ENCODE measurements at places on chromosomes 11 and 22.
A peak's percentile ranks its signal among the peaks of the same experiment; 100 is the strongest.

DNA sequence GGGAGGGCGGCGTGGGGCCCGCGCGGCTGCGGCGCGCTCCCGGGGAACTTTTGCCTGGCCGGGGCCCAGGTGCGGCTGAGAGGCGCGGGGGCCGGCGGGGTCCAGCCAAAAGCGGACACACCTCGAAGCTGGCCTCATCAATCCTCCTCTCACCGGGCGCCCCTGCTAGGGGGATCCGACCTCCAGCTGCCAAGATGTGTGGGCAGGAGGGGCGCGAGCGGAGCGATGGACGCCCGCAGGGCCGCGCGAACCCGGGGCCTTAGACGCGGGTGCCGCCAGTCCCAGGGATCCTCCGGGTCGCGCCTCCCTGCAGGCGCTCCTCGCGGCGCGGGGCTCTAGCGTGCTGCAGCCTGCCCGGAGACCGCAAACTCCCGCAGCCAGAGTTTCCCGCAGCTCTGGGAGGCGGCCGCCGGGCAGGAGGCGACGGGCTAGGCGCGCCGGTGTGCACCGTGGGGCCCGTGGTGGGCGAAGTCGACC, 785 bp downstream of the IGSF9B start:
- DNase-seq, result no peak

GRCh38 chr22:41838842-41839618, 6.1 kb downstream of the SREBF2 start:
- no peak for DNase-seq

GRCh38 chr11:991711-992307, 44.7 kb downstream of the MUC6 start:
- no peak for DNase-seq

DNA sequence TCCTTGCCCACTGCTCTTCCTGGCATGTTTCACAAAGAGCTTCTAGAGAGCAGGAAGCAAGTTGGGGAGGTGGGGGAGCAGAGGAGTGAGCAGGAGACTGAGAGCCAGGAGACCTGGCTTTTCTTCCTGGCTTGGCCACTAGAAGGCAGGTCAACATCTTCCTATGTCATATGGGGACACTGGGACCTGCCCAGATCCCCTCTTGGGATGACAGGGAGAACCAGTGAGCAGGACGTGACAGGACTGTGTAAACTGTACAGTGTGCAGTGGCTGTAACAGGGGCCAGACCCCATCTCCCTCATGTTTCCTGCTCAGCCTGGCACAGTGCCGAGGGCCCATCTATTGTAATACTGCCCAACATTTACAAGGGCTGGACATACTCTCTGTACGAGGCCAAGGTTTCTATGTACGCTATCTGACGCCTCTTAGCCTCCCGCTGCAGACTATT, 29.4 kb downstream of the GDPD5 start:
- no peak for DNase-seq

GRCh38 chr22:42194104-42194851, 63.7 kb upstream of the CYP2D6 start:
- DNase-seq, result no peak

DNA sequence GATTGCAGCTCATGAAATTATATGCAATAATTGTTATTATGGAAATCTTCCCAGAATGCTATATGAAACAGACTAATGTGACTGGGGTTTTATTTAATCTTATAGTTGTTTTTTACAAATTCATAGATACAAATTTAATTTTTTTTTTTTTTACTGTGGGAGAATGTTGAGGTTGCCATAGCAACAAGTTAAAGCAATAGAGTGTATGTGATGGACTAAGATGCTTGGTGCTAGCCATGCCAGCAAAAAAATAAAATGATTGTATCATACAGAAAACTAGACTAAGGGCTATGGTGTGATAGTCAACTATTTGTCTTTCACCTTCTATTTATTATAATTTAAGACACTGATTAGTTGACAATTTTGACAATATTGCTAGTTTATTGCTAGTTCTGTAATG, 163.2 kb upstream of the BLID start:
- no peak for DNase-seq

DNA sequence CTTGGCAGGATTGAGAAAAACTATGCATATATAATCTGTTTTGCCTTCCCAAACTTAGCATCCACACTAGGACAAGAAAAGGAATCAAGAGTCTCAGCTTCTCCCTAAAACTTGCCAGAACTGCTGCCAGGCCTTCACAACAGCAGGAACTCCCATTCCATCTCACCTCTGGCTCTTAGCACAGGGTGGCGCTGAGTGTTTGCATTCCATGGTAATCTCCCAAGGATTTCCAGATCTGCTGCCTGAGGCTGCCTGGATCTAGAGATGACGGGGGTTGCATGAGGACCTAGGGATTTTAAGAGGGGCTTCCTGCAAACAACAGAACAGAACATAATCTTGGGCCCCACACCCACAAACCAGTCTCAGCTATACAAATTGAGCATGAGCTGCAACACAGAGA, 87.1 kb upstream of the OPCML start:
- DNase-seq, result no peak

GRCh38 chr22:28172892-28173670, 254.0 kb upstream of the PITPNB start:
- peak; percentile 2 for DNase-seq

DNA sequence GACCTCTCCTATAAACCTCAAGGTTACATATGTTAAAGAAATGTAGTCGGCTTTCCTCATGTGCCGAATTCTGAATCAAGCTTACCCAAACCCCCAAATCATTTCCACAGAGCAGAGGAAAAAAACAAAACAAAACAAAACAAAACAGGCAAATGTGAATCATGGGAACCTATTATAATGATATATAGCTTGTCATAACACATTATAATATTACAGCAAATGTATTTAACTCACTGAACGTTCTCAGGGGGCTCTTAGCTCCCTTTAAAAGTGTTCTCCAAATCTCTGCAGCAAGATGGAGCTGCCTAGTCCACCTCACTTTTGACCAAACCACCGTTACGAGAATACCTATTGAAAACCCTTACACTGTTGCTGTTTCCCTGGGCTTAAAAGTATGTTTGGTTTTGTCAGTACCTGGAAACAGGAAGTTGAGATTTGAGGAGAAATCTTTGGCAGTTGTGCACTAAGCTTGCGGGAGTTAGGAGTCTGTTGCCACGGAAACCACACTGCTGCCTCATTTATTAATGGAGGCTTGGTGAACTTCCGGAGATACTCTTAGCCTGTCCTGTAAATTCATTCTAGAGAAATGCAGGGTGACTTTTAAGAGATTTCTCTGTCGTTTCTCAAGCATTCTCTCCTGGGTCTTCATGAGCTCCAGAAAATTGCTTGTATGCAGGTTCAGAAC, 167.0 kb upstream of the RASSF10 start:
- peak; percentile 70 for DNase-seq

DNA sequence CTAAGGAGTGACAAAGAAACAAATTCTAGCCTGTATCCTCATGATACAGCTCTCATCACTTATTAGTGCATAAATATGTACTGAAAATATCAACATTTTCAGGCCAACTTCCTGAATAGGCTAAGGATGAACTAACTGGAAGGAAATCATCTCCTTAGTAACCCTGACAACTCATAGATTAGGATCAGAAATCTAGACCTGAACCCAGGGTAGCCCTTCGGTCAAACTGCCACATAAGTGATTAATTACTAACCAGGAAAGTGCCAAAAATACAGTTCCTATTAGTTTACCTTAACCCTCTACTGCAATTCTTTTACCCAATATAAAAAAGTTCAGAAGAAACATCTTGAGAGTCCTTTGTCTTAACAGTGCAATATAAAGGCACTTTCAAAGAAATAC, 40.0 kb downstream of the AMBRA1 start:
- DNase-seq, result no peak

DNA sequence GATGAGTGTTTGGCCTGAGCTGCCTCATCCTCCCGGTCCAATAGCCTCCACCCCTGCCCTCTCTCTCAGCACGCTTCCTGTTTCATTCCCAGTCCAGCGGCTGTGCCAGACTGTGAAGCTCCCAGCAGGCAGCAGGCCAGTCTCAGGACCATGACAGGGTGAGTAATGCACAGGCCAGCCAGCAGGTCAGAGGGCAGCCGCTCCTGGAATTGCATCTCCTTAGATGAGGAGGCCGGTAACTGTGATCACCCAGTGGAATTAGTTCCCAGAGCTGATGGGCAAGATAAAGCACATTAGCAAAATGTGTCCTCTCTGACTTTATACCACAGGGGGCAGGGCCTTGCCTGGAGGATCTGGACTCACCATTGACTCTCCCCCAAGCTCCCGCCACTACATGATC, 251.2 kb downstream of the ETS1 start:
- no peak for DNase-seq

DNA sequence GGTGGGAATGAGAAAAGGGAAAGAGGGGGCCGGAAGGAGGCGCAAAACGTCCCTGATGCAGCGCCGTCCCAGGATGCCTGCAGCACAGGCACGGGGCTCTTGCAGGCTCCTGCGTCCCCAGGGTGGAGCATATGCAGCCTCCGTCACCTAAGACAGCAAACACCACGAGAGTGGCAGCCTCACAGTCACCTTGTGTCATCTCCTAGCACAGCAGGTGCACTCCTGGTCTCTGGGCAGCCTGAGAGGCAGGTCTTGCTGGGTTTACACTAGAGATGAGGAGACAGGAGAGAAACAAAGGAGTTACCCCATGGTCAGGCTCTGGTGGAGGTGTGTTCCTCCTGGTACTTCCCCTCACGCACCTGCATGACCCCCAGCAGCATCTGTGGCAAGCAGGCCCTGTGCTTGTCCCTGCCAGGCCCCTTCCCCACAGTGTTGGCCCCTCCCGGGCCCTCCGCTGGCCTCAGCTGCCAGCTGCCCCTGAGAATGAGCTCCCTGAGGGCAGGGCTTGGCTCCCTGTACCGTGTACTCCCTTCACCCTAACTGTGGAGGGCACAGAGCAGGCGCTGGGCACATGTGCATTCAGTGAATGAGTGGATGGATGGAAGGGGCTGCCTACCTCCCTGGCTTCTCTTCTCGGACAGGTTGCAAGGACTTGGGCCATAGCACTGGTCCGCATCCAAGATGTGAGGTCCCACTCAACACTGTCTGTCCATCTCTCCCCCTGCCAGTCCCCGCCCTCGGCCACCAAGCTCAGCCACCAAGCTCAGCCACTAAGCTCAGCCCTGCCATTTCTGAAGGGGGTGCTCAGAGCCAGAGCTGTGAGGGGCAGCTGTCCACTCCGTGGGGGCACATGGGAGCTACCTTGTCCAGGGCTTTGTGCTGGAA, 988.6 kb downstream of the BRD1 start:
- DNase-seq, result no peak

GRCh38 chr11:3623121-3623520, 18.7 kb downstream of the ART5 start:
- DNase-seq, result no peak

GRCh38 chr11:64163951-64164350, 2.0 kb downstream of the MACROD1 start:
- DNase-seq, result no peak

GRCh38 chr22:17121233-17122195, at the start of gene TMEM121B:
TSS of gene TMEM121B (minus strand) at chr22:17121360. CDS start at chr22:17121127, 233 bp downstream.
- DNase-seq, result peak; percentile 52

GRCh38 chr11:96335388-96335787, 7.6 kb downstream of the MAML2 start:
- DNase-seq, result no peak
